ENCODE measurements at places on chromosomes 11 and 22.

DNA sequence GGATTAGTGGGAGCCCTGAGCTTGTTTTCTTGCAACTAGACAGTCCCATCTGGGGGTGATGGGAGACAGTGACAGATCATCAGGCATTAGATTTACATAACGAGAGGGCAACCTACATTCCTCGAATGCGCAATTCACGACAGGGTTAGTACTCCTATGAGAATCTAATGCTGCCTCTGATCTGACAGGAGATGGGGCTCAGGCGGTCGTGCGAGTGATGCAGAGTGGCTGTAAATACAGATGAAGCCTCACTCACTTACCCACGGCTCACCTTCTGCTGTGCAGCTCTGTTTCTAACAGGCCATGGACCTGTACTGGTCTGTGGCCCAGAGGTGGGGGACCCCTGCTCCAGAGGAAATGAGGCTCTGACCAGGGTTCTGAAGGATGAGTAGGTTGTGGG is 125.5 kb downstream of the FBXO7 start:
- DNase-seq: no peak

DNA sequence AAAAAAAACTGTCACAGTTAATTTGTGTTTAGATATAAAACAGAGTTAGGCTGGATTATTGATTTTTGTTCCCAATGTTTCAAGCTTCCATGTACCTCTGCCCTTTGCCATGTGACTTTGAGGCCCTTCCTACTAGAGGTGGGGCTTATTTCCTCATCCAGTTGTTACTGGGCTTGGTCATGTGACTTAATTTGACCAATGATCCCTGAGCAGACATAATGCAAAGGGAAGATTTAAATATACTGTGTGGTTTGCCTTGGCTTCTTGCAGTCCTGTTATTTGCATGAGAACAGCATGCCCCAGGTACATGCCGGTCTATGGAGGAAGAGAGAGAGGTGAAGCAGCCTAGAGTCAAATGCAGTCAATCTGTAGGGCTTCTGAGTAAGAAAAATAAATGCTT is 347.0 kb downstream of the MIAT start:
- no peak for DNase-seq

DNA sequence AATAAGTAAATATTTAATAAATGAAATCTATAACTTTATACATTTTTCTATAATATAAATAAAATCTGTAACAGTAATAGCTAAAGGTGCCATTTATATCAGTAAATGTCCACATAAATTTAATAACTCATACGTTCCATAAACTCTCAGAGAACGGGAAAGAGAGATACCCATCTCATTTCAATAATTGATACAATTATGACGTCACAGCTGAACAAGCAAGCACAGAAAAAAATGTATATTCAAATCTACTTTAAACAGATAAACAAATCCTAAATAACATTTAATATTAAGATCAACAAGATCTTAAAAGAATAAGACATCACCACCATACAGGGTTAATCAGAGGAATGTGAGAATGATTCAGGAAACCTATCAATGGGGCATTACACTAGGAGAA is 1136.5 kb downstream of the TBC1D22A start:
- DNase-seq: no peak

- no peak for DNase-seq
These were observed 166.3 kb upstream of the NAV2 start for GRCh38 chr11:19546325-19546724.

GRCh38 chr11:123760894-123761293 is 6.6 kb upstream of the OR6X1 start:
- no peak for DNase-seq

DNA sequence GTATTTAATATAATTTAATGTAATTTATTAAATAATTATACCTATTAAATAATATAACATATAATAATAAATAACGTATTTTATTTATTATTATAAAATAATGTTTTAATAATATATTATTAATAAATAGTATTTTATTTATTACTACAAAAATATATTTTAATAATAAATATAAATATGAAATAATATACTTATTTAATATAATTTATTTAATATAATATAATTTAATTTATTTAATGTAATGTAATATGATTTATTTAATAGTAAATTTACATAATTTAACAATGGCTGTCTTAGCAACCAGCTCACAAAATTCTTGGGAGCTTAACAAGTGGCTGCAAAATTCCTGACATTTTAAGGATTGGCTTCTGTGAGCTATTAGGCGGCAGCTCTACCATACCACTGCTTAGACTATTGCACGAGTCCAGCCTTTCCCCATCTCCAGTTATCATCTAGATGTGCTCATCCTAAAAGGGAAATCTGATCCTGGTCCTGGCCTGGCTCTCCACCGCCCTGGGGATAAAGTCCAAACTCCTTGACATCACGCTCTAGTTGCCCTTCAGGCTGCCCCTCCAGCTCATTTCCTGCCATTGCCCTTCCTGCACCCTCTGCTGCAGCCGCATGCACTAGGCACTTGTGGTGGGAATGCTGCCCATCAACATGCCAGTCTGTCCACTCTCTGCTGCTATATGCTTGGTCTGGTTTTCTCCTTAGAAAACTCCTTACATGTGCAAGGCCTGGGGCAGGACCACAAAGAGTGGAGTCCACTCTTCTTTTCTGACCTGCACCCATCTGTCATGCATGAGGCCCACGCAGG is 9.8 kb downstream of the MMP20 start:
- no peak for DNase-seq

- DNase-seq: no peak
These were observed 679.3 kb upstream of the CCDC179 start for GRCh38 chr11:23539556-23539955.

DNA sequence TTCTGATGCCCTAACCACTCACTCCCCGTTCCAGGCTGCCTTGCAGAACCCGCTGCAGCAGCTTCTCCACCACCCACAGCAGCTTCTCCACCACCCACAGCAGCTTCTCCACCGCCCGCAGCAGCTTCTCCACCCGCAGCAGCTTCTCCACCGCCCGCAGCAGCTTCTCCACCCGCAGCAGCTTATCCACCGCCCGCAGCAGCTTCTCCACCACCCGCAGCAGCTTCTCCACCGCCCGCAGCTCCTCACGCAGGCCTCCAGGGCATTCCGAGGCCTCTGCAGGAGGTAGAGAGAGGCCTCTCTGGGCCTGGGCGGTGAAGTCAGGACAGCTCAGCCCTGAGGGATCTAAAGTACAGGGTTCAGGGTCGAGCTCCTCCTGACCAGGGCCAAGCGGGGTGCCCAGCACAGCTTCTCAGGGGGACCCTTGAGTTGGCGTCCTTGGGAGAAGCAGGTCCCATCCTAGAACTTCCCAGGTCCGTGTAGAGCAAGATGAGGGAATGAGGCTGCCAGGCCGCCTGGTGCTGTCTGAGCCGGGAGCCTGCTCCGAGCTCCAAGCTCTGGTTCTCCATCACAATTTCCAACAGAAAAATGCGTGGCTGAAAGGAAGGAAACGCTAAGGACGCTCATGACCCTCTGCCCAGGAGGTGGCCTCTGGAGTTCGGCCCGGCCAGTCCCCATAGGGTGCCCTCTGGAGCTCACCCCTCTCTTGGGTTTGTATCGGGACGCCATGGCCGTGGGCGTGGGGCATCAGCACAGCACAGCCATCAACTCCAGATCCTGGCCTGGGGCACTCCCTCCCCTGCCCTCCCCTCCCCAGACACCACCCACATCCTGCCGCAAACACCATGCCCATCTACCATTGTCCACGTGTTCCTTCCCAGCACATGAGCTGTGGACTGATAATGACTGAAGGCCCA is 528.6 kb downstream of the BRD1 start:
- no peak for DNase-seq

Measured in right kidney (tissue), 9 donors.